ENCODE measurements at places on chromosomes 16 and 17. TPM values are rescaled to one million over a fixed set of nuclear protein-coding genes. Genes with fewer than 3 reads are reported as not detected.
A peak's percentile ranks its signal among the peaks of the same experiment; 100 is the strongest.

Gene GUCY2D
- not detected for total RNA-seq

Gene DOC2A
- 0.17 TPM for total RNA-seq

Gene TNFRSF13B
- total RNA-seq, result 0.17 TPM

Gene TNP2
- not detected for total RNA-seq

Gene NPW
- 1.3 TPM for total RNA-seq

DNA sequence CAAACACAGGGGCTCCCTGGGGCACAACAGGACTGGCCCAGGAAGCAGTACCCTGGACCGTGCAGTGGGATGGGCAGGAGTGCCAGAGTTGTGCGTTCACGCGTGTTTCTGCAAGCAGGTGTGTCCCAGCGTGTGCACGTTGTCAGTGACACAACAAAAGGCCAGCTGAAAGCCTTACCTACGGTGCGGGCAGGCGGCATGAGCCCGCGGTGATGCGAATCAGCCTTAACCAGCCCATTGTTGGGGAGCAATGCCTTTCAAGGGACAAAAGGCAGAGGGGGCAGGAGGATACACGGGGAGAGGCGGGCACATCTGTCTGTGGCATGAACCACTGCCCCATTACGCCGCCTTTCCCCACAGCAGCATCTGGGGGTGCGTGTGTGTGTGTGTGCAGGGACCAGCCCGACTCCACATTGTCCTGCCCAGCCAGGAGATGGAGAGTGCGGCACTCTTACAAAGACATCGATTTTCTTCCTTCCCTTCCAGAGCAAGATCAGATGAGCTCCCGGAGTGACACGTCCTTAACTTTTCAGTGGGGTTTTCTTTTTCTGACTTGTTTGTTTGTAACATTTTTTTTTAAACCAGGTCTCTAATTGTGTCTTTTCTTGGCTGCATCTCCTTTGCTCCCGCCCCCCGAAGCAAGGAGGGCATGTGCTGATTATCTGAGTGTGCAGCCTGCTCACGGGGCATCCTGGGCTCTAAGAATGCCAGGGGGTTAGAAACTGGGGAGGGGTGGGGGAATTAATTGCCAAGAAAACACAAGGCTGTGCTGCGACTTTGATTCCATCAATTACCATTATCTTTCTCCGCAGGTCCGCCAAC is 158.1 kb downstream of the ZNF423 start:
- peaks cover 6% of the 10 kb centered on the region for H3K27me3 ChIP-seq
- H3K36me3 ChIP-seq, result no peaks in the 10 kb centered on the region
- no peak for DNase-seq
- no peak overlapping the region for H3K4me3 ChIP-seq
- no peaks in the 10 kb centered on the region for H3K4me1 ChIP-seq

- peak overlapping the region; percentile 62 for H3K27ac ChIP-seq
- H3K4me1 ChIP-seq, result peaks cover 9% of the 10 kb centered on the region
- H3K4me3 ChIP-seq, result no peak overlapping the region
- peaks cover 2% of the 10 kb centered on the region for H3K36me3 ChIP-seq
These were observed 5.6 kb upstream of the MTSS2 start for GRCh38 chr16:70691223-70692129.

- DNase-seq, result no peak
- H3K27me3 ChIP-seq, result no peaks in the 10 kb centered on the region
- H3K4me3 ChIP-seq, result no peak overlapping the region
- no peak overlapping the region for H3K27ac ChIP-seq
These were observed 12.4 kb downstream of the PRSS27 start for GRCh38 chr16:2707368-2708289.

DNA sequence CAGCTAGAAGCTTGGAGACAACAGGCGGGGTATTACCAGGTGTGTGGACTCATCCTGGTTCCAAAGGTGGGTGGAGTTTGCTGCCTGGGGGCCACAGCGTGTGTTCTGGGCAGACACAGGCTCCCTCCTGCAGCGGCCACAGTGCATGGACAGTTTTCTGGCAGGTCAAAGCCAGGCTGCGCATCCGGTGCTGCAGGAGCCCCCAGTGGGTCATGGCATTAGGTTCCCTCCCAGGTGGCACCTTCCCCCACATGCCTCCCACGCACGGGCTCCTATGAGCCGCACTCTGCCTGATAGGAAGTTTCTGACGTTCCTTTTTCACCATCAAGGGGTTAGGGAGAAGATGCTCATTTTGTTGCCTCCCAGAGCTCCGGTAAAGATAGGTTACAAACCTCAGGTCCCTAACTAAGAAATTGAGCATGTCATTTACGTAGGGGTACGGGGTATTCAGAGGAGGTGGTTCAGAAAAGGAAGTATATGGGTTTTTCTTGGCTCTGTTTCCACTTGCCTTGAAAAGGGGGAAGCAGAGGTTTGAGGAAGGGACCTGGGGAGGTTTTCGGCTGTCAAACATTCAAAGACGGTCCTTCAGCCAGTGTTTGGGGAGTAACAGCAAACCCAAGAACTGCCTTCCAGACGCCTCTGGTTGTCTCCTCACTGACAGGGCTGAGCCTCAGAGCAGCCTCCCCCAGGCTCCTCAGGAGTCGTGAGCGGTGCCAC is 32.7 kb upstream of the NAT9 start:
- H3K36me3 ChIP-seq, result no peaks in the 10 kb centered on the region
- no peak overlapping the region for H3K4me3 ChIP-seq
- H3K4me1 ChIP-seq, result no peaks in the 10 kb centered on the region
- H3K27me3 ChIP-seq, result no peaks in the 10 kb centered on the region
- DNase-seq, result no peak

GRCh38 chr16:31364421-31364820 is 9.4 kb downstream of the ITGAX start:
- no peaks in the 10 kb centered on the region for H3K4me1 ChIP-seq
- no peaks in the 10 kb centered on the region for H3K27me3 ChIP-seq
- DNase-seq, result no peak
- no peaks in the 10 kb centered on the region for H3K36me3 ChIP-seq
- no peak overlapping the region for H3K4me3 ChIP-seq

DNA sequence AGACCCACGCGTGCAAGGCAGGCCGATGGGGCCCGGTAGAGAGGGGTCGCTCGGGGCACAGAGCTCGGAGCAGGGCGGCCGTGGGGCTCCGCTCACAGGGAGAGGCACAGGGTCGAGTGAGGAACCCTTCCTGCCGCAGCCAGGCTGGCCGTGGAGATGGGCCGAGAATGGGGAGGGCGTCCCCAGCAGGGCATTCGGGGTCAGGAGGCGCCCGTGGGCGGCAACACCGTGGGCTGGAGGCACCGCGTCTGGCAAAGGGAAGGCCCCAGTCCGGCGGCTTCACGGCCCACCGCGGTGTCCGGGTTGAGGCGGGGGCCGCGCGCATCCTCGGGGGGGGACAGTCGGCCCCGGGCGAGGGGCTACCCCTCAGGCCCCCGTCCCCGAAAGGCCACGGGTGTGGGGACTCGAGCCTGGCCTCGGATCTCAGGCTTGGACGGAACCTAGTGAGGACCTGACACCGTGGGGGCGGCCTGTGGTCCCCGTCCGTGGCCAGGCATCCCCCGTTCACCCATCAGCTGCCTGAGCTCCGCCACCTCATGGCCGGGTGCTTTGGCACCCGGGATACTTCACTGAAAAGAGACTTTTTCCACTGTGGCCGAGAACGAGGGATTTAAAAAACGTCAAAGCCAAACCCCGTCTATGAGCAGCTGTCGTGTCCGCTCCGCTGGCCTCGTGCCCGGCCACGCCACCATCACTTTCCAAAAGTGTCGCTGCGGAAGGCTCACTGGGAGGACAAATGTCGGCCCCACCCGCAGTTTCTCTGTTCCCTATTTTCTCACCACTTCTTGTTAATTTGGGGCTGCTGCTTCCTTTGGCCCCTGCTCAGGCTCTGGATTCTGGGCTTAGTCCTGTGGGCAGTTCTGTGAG is 73.6 kb downstream of the METRNL start:
- DNase-seq, result no peak
- no peaks in the 10 kb centered on the region for H3K36me3 ChIP-seq
- H3K4me3 ChIP-seq, result no peak overlapping the region

DNA sequence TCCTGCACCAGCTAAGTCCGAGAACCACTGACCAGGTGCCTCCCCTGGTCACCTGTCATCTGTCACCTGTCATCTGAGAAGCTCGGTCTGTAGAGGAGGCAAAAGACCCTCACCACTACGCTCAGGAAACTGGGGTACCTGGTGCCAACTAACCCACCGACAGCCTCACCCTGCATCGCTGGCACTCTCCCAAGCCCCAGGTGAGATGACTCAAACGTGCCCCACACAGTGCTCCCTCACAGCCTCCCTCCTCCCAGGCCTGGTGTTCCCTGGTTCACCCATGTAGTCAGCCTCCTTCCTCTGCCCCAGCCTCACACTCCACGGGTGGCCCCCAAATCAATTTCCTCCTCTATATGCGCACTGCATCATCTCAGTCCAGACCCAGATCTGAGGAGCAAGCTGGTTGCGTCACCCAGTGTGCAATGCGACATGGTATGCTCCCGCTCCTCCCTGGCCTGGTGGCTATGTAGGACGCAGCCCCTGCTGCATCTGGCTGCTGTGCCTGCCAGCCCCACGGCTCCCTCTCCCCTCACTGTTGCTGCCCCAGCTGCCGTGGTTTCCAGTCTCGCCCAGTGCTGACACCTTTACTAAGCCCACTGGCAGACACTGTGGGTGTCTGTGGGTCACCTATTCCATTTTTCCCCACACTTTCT is 68.3 kb downstream of the GTF3C1 start:
- no peak overlapping the region for H3K27ac ChIP-seq
- peaks cover 14% of the 10 kb centered on the region for H3K36me3 ChIP-seq
- no peak for DNase-seq
- no peaks in the 10 kb centered on the region for H3K27me3 ChIP-seq
- no peaks in the 10 kb centered on the region for H3K4me1 ChIP-seq

DNA sequence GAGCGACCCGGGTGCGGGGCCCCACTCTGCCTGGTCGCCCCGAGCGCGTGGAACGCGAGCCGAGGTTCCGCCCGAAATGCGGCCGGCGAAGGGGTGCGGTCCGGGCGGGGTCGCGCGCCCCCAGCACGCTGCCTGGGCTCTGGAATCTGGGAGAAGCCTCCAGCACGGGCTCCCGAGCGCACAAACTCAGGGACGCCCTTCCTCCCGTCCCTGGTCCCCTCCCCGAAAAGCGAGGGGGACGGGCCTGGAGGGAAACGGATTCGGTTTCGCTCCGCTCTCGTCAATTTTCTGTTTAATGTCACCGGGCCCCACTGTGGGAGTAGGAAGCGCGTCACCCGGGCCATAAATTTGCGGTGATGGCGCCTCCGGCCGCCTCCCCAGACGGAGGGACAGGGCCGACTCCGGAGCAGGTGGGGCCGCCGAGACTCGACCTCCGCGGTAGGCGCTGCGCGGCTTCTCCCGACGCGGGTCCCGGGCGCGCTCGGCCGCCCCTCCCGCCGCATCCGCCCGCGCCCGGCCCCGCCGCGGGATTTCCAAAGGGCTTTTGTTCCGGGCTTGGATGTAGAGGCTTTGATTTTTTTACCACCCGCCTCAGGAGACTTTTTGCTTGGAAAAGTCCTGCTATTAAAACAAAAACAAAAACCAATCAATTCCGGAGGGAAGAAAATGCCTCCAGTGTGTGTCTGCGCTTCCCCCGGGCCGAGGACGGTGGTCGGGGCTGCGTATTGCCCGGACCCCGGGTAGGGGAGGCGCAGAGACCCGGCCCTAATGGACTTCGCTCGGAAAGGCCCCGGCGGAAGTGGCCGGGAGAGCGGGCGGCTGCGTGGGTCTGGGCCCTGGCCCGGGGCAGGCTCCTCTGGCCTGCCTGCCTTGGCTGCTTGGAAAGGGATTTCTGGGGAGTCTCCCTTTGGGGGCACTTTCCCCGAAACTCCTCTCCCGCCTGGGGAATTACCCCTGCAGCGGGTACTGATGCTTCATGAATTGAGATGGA is 7.9 kb upstream of the BAHCC1 start:
- peak overlapping the region; percentile 95 for H3K27ac ChIP-seq
- peak overlapping the region; percentile 80 for H3K4me3 ChIP-seq
- no peak for DNase-seq
- peaks cover 39% of the 10 kb centered on the region for H3K4me1 ChIP-seq

GRCh38 chr16:18788828-18789514 is 1.2 kb downstream of the RPS15A start:
- peaks cover 13% of the 10 kb centered on the region for H3K36me3 ChIP-seq
- peak overlapping the region; percentile 64 for H3K27ac ChIP-seq
- peaks cover 24% of the 10 kb centered on the region for H3K4me1 ChIP-seq
- no peak for DNase-seq
- peak overlapping the region; percentile 89 for H3K4me3 ChIP-seq
- H3K27me3 ChIP-seq, result no peaks in the 10 kb centered on the region

- no peaks in the 10 kb centered on the region for H3K27me3 ChIP-seq
- H3K4me3 ChIP-seq, result no peak overlapping the region
- H3K36me3 ChIP-seq, result peaks cover 3% of the 10 kb centered on the region
- no peak for DNase-seq
- H3K27ac ChIP-seq, result no peak overlapping the region
These were observed 24.8 kb downstream of the PDIA2 start for GRCh38 chr16:307691-308312.

DNA sequence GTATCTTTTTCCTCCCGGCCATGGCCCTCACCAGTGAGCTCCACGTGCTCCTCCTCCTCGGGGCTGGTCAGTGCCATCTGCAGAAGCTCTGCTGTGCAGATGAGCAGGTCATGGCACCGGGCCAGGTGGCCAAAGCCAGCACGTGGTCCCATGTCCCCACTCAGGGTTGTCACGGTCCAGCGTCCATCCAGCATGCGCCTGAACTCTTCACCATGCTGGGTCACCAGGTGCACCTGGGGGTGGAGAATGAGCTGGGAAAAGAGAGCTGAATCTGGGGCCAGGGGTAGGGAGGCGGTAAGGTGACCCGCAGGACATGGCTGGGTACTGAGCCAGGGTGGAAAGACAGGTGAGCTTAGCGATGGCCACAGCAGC is 1.3 kb downstream of the DHX58 start:
- no peaks in the 10 kb centered on the region for H3K27me3 ChIP-seq
- peak overlapping the region; percentile 84 for H3K27ac ChIP-seq
- peaks cover 11% of the 10 kb centered on the region for H3K36me3 ChIP-seq
- no peak for DNase-seq

GRCh38 chr17:76630151-76630550 is 13.4 kb downstream of the ST6GALNAC1 start:
- no peak overlapping the region for H3K4me3 ChIP-seq
- no peak overlapping the region for H3K27ac ChIP-seq
- H3K36me3 ChIP-seq, result no peaks in the 10 kb centered on the region

DNA sequence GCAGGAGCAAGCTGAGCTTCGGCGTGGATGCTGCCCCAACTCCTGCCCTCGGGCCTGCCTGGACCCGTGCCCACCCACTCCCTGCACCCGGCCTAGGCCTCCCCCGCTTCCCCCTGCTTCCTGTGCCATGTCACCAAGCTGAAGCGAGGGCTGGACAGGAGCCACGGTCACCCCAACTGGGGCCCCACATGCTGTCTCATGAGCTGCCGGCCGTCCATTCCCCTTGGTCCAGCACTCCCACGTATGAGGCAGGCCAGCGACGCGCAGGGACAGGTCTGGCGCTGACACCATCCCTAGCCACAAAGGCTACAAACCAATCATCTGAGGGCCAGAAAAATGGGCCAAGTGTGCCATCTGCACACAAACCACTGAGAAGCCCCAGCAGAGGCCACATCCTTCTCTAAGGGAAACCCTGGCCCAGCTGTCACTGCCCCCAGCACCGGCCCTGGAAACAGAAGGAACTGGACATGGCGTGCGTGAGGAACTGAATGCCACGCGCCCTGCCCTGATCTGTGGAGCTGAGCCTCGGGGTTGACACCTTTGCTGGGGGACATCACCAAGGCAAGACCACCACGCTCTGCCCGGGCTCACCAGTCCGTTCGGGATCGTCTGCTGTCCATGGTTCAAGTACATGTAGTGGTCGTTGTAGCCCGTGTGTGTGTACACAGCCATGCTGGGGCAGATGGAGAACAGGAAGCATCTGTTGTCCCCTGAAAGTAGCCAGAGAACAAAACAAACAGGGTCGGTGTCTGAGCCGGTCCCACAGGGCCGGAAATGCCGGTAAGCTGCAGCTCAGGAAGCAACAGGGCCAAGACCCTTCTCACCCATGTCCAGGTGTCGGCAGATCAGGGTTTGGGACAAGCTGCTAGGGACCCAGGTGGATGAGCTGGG is 22.2 kb downstream of the MEAK7 start:
- no peaks in the 10 kb centered on the region for H3K4me1 ChIP-seq
- no peak overlapping the region for H3K4me3 ChIP-seq
- H3K27ac ChIP-seq, result no peak overlapping the region
- no peaks in the 10 kb centered on the region for H3K36me3 ChIP-seq
- DNase-seq, result no peak
